Activated T-cell treated with anti-CD3 and anti-CD28 coated beads for 4 hours (primary cell): ENCODE measurements at places on chromosomes 7 and 10.
A peak's percentile ranks its signal among the peaks of the same experiment; 100 is the strongest.

DNA sequence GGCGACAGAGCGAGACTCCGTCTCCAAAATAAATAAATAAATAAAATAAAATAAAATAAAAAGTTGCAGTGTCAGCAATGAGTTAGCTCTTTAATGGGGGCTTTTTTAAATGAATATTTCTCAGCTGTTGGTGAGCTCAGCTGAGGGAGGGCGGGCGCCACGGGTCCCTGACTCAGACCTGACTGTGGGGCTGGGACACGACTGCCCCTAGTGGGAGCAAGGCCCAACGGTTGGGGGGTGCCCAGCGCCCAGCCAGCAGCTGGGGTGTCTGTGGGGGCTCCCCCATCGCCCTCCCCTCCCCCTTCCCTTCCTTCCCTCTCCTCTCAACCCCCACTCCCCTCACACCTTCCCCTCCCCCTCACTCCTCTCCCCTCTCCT lies 46.6 kb downstream of the PWWP2B start:
- peak; percentile 65 for DNase-seq

GRCh38 chr7:156014808-156015207 lies 202.5 kb upstream of the SHH start:
- DNase-seq, result no peak

DNA sequence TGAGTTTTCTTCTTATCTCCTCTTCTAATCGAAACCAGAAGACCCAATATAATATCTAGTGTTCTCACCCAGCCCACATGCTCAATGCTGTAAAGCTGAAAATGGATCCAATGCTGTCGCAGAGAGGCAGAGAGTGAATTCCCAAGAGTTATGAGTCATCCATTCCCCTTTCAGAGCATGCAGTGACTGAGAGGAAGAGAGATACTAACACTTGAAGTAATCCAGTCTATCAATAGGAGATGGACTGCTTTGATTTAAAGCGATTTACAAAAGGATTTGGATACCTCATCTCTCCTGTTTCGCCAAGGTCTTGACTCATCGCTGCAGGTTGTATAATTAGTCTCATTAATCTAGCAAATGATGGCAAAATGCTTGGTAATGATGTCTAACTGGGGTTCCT lies 41.5 kb upstream of the PRKCQ start:
- DNase-seq, result no peak

DNA sequence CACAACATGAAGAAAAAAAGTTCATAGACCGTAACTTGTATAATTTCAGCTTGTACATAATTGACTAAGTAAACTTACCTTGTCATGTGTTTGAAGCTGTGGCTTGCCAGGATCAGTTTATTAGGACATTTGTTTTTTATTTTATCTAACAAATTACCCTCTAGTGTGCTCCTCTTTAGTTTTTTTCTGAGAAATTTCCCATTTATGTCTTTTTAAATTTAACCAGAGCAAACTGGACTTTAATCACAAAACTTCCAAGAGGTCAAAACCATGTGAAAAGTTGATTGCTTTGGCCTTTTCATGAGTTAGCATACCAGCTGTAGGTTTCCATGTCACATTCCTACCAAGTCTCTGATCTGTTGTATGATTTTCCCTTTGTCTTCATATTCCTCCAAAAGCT lies 42.5 kb downstream of the ZRANB1 start:
- no peak for DNase-seq

- DNase-seq, result no peak
These were observed 24.1 kb upstream of the BTBD16 start for GRCh38 chr10:122246830-122247520.

DNA sequence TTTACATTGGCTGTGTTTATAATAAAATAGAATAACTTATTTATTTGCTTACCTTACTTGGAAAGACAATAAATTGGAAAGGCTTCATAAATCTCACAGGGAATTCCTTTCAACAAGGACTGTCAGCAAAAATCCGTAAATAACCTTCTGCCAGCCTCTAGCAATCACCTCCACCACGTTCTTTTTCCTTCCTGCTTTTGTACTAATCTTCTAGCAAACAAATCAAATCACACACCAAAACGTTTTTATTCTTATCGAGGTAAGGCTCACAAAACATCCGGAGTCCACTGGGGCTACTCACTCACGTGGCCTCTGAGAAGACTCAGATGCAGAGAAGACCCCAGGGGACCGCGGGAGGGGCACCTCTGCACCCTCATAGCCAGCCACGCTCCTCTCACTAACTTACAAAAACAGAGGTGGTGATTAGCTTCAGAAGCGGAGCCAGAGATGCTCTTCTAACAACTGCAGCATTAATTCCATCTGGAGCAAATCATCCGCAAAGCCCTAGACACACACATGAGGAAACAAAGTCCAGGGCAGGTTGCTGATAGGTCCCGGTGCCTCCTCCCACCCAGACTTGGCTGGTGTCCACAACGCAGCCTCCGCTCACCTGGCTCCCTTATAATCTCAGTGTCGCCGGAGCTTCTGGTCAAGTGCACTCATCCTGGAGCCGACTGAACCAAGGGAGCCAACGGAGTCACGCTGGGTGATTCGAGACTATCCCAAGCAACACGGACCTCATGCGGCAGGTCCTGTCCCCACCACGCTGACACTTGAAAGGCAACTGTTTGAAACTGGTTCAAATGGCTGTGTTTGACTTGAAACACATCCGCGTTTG lies 22.5 kb downstream of the CTBP2 start:
- DNase-seq, result no peak

DNA sequence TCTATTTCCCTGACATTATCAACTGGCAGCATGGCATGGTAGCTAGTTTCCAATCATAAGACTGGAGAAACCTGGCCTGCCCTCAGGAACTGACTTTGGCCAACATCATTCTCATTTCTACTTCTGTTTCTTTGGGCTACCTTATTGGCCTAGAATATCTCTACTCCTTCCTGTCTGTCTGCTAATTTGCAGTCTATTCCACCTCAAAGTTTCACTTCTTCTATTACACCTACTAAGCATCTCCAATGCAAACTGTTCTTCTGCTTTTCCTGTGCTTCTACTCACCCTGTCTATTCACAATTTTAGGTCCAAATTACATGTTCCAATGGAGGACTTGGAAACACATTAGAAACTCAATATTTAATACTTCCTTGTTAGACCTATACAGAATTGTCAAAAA lies 65.6 kb downstream of the ZNF503 start:
- no peak for DNase-seq

DNA sequence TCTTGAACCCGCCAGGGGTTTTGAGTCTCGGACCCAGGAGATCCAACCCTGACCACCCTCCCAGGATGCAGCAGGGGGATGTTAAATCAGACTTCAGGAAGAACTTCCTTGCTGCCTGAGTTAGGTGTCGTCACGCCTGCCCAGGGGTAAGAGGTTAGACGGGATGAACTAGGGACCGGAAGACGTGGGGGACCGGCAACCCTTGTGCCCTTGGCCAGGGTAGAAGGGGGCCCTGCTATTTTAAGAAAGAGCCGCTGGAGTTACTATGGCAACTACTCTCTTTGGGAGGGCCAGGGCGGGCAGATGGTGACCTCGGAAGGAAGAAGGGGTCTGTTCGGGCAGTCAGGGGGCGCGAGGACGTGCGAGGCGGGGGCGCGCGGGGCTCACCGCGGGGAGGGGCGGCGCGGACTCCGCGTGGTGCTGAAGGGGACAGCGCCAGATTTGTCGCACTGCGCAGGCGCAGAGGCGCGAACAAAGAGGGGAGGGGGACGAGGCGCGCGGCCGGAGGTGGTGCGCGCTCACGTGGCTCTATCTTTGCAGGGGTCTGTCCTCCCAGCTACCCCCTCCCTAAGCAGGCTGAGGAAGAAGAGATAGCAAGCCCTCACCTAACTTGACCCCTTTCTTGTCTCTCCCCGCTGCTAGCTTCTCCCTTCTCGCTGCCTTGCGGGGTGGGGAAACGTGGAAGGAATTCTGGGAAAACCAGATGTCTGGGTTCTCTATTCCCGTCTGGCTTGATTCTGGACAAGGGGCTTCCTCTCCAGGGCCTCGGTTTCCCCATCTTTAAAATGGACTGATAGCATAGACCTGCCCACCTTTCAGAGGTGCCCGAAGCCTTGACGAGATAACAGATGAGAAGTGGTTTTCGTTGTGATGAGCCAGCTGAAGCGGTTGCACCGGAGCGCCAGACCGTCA lies 940 bp upstream of the PSD start:
- DNase-seq, result peak; percentile 53

- no peak for DNase-seq
These were observed 34.2 kb upstream of the ANK3 start for GRCh38 chr10:60423920-60424319.

DNA sequence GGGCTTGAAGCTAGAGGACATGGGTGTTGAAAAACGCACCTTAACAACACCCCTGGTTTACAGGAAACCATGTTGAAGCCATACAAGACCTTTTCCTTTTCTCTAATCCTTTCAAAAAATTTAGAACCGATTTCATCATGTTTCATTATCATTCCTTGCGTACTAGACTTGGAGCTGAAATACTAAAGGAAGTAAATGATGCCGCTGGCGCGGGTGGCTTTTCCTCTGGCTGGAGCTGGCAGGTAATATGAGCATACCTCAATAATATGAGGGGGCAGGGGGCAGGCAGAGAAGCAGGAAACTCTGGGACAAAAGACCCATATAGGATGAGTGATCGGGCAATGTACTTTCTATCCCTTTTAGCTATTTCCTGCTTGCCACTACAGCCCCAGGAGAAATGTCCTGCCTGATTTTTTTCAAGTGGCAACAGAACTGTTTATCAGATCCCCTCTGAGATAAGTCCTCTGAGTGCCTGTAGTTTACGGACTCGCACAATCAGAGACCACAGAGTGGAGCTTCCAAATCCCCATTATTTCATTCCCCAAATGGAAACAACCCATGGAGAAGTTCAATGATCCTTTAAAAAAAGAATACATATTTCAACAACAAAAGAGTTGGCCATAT lies 450.1 kb downstream of the KCNMA1 start:
- DNase-seq, result no peak

DNA sequence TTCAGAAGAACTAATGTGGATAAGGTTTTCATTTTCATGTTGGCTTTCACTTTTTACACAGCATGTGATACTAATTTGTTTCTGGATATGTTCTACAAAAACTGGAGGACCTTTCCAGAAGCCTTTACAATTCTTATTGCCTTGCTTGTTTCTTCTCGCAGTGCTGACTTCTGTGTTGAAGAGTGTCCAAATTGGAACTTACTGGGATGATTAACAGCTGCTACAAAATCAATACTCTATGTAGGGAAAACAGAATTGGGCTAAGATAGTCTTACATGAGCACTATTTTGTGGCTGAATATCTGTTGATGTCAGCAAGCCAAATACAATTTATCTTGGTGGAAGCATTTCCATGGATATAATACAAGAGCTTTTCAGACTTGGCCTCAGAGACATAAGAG lies 351.2 kb downstream of the DGKB start:
- no peak for DNase-seq

- DNase-seq, result no peak
These were observed 451 bp downstream of the SRRT start for GRCh38 chr7:100875356-100875751.

GRCh38 chr10:48496831-48497779 lies 107.8 kb downstream of the ARHGAP22 start:
- no peak for DNase-seq

- DNase-seq, result no peak
These were observed 2.6 kb upstream of the MGAM2 start for GRCh38 chr7:142108728-142109505.

DNA sequence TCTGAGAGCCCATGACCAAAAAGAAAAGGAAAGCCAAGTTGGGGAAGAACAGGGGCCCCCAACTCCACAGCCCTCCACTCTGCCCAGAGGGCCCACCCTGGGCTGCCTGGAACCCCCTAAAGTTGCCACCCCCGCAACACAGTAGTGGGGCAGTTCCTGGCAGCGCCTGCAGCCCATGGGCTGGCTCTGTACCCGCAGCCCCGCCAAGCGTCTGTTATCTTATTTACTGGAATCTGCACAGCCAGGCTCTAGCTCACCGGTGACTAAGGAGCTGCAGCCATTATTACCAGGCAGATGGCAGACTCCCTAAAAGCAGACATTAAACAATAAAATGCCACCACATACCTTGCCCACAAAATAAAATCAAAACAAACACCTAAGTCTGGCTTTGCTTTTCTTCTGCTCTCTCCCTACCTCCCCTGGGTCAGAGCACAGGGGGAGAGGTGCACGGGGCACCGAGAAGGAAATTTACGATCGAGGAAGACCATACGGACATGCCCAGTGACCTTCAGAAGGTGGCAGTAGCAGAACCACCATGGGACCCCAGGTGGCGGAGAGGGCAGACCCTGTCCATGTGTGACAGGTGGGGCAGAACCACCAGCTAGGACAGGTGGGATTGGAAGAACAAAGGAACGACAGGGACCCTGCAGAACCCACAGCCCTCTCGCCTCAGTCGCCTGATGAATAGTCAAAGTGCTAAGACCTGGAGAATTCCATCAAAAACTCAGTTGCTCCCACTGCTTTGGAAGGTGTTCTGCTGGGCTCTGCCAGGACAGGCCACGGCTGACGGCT lies 66.3 kb downstream of the PRKAG2 start:
- no peak for DNase-seq
